ENCODE measurements at places on chromosomes 12 and 14.
A peak's percentile ranks its signal among the peaks of the same experiment; 100 is the strongest.

GRCh38 chr12:77324416-77324762 is 259.0 kb upstream of the E2F7 start:
- DNase-seq, result no peak

DNA sequence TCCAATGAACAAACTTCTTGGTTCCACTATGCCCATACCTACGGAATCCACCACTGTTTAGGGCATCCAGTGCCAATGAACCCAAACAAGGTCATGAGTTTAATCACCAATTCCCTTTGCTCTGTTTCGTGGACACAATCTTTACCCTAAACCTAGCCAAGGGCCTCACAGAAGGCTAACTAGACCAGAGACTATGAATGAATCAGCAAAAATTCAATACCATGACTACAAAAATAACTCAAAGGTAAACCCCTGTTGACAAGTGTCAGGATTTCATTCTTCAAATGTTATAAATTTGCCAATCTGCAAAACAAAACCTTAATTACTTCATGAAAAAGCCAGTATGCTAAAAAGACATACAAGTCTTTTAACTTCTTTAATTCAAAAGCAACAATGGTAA is 96.7 kb downstream of the CEP128 start:
- DNase-seq, result no peak

DNA sequence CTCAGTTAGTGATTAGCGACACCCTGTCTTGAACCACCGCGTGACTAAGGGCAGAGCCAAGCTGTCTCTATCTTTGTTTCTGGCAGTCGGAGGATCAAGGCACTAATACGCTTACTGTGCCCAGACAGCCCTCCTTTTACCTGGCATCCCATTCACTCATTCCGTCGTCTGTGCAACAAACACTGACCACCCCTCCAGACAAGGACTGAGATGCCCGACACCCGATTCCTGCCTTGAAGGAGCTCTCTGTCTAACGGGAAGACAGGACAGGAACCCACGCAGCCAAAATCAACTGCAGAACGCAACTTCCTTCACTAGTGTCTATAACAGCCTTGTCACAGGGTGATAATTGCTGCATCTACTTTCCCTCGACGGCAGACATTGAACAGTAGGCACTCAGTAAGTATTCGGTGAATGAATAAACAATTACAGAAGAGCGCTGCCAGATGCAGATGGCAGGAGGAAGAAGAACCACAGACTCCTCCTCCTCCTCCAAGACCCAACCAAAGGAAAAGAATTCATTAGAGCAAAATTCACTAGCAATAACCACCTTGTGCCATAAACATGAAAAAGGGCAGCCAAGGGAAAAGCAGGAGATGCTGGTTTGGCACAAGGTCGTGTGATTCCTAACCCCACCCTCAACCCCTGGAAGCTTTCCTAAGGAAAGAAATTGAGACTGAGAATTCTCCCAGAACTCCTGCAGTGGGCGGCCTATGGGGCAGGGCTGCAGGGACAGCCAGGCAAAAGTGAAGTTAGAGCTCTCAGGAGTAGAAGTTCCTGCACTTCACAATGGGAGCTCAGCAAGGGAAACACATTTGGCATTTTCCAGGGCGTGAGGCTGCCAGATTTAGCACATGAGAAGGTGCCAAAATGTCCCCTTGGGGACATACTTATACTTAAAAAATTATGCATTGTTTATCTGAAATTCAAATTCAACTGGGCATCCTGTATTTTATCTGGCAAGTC is 186.6 kb upstream of the DIO3 start:
- no peak for DNase-seq

GRCh38 chr14:76539130-76539529 is 163.2 kb downstream of the ESRRB start:
- DNase-seq, result no peak

GRCh38 chr12:68349220-68349621 is 17.1 kb upstream of the MDM1 start:
- no peak for DNase-seq

GRCh38 chr12:51076236-51076930 is 7.0 kb downstream of the CSRNP2 start:
- DNase-seq, result no peak

DNA sequence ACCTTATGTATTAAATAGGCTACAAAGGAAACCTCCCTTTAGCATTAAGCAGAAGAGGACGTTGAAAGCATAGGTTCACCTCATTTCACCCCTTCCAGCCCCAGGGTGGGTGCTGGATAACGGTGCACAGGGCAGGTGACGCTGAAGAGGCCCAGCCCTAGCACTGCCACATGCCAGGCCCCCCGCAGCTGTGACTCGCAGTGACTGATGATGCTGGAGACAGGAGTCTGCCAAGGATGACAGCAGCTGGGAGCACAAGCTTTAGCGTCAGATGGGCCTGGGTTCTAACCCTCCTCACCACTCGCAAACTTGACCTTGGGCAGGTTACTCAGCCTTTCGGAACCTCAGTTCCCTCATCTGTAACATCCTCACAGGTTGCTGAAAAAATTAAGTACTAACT is 76.7 kb downstream of the TBK1 start:
- no peak for DNase-seq

DNA sequence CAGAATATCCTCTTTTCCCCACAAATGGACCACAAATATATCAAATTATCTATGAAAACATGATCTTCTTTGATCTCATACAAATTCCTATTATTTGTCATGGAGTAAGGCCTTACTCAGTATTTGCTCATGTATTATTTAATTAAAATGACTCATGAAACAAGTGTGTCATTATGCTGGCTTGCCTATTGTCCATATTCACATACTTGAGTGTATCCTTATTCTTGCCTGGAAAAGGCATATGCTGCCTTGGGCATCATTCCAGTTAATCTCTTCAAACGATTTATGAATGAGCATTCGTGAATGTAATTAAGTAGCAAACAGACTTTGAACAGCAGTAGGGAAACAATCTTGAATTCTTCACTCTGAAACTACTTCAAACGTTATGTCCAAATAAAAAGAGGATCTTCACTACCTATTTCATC is 22.6 kb upstream of the SNRPF start:
- DNase-seq, result no peak

DNA sequence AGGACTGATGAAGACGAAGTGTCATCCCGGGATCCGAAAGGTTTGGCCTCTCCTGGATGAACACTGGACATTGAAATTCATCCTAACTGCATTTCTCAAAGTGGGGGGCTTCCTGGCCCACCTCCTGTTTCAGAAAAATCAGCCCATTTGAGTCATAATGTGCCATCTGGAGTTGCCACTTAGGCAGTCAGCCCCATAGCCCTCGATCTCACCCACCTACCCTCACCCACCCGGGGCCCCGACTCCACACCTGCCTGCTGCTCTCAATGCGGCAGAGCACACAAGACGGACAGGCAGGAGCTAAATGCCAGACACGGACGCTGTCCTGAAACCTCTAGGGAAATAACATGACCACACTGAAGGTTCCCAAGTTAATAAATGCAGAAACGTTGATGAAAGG is 12.6 kb downstream of the DLK1 start:
- no peak for DNase-seq

- DNase-seq, result no peak
These were observed 74.3 kb downstream of the LMO3 start for GRCh38 chr12:16531621-16532020.

DNA sequence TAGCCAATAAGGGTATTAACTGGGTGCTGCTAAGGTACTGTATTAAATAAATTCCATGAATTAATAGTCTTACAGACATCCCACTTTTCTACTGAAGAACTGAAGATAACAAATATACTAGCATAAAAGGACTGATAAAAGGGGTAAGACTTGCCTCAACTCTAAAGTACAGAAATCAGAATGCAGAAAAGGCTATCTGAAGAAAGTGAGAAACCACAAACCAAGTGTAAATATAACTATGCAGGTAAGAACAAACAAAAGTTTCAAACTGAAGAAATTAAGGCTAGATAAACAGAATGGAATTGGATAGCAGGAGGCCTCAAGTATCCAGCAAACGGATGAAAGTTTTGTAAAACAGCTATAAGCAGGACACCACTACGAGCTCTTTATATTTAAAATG is 29.5 kb downstream of the YAF2 start:
- DNase-seq, result peak; percentile 8

DNA sequence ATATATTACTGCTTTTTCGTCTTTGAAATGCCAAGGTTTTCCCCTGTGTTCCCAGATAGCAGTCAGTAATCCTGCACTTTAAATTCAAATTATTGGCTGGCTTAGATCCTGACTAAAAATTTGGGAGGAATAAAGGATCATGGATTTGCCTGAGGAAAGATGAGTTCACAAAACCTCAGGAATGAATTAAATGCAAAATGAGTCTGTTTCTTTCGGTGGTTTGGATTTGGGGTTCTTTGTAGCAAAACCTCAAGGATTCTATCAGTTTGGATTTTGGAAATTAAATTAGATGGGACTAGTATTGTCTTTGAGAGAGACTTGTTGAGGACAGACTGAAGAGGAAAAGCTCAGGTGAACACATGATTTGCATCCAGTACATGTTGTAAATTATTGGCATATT is 36.1 kb downstream of the PPFIBP1 start:
- DNase-seq, result no peak

GRCh38 chr14:61064210-61064609 is 83.2 kb downstream of the SLC38A6 start:
- DNase-seq, result no peak

DNA sequence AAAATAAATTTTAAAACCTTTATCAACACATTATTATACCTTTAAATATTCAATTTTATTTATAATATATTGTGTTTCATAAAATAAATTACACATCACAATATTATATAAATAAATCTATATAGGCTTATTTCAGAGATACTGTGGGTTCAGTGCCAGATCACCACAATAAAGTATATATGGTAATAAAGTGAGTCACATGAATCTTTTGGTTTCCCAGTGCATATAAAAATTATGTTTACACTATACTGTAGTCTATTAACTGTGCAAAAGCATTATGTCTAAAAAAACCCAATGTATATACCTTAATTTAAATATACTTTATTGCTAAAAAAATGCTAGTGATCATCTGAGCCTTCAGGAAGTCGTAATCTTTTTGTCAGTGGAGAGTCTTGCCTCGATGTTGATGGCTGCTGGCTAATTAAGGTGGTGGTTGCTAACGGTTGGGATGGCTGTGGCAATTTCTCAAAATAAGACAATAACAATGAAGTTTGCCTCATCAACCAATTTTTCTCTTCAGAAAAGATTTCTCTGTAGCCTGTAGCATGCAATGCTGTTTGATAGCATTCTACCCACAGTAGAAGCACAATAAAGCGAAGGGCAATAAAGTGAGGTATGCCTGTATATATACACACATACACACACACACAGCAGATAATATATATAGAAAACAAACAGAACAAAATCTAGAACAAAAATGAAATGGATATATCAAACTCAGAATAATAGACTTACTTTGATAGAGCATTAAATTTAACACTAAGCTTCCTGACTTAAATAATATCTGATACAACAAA is 32.4 kb downstream of the CCDC59 start:
- no peak for DNase-seq

DNA sequence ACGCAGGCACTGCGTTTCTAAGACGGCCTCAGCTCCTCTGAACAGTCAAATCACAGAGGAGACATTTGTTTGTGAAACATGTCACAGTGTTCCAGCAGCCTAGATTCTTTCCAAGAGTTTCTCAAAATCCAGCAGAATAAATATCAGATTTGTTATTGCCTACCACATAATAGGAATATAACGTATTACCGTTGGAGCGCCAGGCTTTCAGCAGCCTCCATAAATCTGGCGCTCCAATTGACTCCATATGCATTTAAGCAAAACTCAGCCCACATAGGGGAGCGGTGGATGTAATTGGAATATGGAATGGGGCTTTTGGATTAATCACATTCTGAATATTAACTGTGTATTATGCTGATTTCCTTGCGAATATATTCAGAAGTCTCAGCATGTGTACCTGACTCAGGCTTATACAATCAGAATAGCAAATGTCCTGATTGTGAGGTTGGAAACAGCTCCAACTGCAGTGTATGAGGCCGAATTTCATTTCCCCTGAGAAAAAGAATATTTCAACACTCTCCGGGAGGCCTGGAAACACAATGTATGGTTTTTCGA is 174.0 kb downstream of the ASCL4 start:
- DNase-seq, result no peak
